NCI-H510A (cell line): ENCODE measurements at places on chromosomes 5 and 9.

- no peak for DNase-seq
These were observed 19.7 kb upstream of the VLDLR start for GRCh38 chr9:2601785-2602378.

DNA sequence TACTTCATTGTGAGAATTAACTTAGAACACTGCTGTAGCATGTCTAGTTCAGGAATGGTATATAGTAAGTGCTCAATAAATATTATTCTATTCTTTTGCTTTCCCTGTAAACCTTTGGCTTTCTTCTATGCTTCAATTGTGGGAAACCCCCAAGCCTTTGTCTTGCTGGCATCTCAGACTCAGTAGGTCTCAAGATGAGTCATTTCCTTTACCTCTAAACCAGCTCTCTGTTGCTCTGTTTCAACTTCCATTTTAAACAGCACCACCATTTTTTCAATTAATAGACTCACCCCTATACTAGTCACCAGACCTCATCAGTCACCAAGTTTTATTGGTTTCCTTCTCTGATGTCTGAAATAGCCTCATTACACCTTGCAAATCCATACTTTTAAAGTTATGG, 43.5 kb downstream of the DMAC1 start:
- DNase-seq = no peak

- DNase-seq = no peak
These were observed 24.6 kb downstream of the KDM4C start for GRCh38 chr9:6782345-6782744.

GRCh38 chr5:147321569-147321968, 86.7 kb downstream of the STK32A start:
- DNase-seq = no peak

GRCh38 chr5:43773478-43773844, 170.5 kb downstream of the NNT start:
- DNase-seq = no peak

- no peak for DNase-seq
These were observed 410.2 kb downstream of the PSAT1 start for GRCh38 chr9:78707080-78707479.

DNA sequence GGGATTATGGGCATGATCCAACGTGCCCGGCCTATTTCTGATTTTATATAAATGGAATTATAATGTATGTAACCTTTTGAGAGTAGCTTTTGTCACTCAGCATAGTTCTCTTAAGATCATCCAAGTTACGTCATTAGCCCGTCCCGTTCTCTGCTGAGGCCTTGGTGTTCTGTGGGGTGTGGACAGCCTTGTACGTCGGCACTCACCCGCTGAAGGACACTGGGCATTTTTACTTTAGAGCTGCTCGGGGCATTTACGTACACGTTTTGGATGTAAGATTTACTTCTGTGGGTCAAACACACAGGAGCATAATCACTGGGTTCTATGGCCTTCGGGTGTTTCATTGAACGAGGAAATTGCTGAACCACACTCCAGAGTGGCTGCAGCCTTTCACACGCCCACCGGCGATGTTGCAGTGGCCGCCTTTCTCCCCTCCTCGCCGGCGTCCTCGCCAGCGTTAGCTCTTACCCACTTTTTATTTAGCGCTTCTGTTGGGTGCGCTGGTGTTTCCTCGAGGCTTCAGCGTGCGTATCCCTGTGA, 101.8 kb downstream of the EHMT1 start:
- DNase-seq = no peak

DNA sequence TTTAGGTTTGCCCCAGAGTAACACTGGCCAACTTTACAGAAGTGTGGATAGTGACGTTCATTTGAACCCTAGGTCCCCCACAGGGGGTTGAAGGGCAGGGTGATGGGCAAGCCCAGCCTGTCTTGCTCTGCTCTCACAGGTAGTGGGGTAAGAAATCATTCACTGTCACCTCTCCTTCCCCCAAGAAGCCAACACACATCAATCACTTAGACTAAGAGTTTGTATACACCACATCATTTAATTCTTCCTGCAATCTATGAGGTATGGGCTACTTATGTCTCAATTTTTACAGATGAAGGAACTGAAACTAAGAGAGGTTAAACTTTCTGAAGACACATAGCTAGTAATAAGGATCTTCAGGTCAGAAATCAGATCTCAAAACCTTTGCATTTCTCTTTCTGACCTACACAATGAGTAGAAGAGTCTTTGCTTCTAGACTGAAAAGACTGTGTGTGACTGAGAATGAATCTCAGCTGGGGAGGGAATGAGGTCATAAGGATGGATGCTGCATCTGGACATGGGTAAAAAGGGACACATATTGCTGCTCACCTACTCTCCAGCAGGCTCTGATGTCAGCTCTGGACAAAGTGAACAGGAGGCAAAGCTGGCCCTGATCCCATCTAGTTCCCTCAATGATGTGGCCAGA, 81.0 kb upstream of the EQTN start:
- DNase-seq = no peak

DNA sequence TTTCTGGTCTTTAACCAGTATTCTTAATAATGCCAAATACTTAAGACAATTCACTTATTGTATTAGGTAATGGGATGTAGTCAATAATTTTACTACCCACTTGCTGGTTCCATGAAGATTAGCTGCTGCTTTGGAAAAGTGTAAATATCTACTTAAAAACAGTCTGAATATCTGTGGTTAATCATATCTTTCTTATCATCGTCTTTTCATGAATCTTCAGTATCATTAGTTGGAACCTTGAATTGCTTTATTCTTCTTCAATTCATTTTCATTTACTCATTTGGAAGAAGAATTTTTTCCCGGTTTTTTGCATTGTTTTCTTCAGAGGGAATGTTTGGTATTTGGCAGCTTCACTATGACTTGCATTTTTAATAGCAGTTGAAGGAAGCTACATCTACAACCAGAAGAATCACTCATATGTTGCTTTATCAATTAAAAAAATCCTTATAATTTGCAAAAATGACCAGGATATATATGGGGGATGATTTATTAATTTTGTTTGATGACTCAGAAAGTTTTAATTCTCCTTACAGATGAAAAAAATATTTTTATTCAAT, 1398.3 kb upstream of the CDH6 start:
- no peak for DNase-seq

GRCh38 chr9:116635908-116636307, 51.2 kb upstream of the TRIM32 start:
- DNase-seq = no peak

- DNase-seq = no peak
These were observed 36.9 kb downstream of the TRIP13 start for GRCh38 chr5:929596-929995.

DNA sequence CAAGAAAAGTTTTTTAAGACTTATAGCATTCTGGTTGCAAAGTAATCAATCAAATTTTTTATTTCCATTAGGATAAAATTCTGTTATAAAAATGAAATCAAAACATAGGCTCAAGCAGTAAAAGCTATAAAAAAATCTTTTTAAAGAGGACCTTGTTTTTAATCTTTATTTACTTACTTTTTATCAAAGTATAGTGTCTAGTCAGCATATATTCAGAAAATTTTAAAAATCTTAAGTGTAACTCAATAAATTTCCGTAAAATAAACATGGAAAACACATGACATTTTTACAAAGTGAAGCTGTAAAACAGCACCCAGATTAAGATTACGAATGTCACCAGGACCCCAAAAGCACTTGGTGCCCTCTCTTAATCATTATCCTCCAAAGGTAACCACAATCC, 302.4 kb downstream of the TMEM161B start:
- DNase-seq = no peak

- DNase-seq = no peak
These were observed 60.6 kb upstream of the S1PR3 start for GRCh38 chr9:88930716-88931115.

GRCh38 chr5:58800356-58800755, 217.5 kb downstream of the RAB3C start:
- no peak for DNase-seq

DNA sequence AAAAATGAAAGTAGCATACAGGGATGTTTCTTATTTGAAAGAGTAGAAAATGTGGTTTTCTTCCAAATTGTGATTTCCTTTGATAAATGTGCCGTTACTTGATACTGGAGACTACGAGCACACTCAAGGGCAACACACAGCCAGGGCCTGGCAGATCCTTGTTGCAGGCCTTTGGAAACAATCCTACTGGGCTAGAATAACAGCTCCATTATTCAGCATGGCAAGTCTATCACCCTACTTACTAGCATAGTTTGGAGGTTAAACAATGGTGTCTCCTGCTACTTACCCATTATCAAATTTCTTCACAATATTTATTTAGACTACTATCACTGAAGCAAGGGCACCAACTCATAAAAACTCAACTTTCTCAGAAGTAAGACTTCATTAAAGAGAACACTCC, 140.8 kb upstream of the ZNF608 start:
- DNase-seq = no peak

- DNase-seq = no peak
These were observed 466.7 kb downstream of the NFIB start for GRCh38 chr9:13847270-13847669.

DNA sequence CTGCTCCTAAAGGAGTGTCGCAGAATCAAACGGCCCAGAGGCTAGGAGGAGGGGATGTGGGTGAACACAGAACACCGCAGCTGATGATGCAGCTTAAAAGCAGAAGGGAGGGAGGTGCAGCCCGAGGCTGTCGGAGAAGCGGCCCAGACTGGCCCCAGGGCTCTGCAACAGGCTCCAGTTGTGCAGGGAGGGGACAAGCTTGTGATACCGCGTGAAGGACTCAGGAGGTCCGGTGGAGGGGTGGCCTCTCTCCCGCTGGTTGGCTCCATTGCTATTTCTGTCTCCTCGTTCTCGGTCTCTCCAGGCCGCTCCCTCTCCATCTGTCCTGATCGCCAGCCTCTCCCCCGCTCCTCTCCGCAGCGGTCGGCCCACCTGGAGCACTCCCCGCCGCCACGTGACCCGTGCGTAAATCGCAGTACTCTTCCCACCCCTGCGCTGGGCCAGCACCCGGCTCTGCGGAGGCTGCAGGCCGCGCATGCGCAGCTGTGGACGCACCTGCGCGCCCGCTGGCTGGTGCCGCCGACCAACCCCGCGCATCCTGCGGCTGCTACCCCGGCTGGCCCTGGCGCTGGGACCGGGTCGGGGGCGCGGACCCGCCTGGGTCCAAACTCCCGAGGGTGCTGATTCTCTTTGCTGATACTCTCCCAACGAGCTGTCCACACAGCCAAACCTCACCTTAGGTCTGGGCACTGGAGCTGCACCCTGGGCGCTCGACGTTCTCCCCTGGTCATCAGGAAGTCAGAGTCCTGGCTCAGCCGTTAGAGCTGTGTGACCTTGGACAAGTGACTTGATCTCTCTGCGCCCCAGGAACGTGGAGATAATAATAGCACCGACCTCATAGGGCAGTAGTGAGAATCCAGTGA, 3.7 kb upstream of the STXBP1 start:
- DNase-seq = peak; percentile 91

- DNase-seq = no peak
These were observed 5.0 kb downstream of the ZNF189 start for GRCh38 chr9:101403516-101404285.
